CD4-positive, alpha-beta memory T cell (primary cell): ENCODE measurements at places on chromosomes 5 and 9. TPM values are rescaled to one million over a fixed set of nuclear protein-coding genes. Genes with fewer than 3 reads are reported as not detected.

Gene PTGES
- not detected for total RNA-seq

Gene CTSV
- total RNA-seq, result not detected

Gene GARIN3
- not detected for total RNA-seq

DNA sequence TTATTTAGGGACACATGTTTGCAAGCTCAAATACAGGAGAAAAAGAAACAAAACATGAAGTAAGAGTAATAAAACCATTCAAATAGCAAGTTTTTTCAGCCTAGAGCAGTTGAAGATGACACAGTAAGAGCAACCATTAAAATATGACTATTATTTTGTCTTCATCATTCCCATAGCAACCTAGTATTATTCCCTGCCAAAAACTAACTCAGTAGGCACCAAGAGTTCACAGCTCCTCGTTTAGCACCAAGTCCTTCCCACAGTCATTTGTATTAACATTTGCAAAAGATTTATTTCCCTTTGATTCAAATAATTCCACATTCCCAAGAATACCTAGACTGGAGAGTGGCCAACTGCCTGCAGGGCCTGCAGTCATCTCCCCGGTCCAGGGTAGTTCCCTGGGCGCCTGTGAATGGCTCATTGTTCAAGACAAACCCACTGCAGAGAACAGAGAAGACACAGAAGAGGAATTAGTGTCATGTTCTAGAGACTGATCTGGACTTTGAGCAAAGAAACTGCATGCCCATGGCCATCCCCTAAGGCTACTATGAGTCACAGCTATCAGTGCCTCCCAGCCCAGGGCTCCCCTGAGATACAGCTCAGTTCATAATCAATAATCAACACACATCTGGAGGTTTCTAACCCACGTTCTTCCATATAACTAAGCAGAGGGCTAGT is 139.1 kb upstream of the MAP3K1 start:
- H3K27me3 ChIP-seq, result no peaks in the 10 kb centered on the region
- H3K4me3 ChIP-seq, result no peak overlapping the region
- no peak overlapping the region for H3K27ac ChIP-seq

DNA sequence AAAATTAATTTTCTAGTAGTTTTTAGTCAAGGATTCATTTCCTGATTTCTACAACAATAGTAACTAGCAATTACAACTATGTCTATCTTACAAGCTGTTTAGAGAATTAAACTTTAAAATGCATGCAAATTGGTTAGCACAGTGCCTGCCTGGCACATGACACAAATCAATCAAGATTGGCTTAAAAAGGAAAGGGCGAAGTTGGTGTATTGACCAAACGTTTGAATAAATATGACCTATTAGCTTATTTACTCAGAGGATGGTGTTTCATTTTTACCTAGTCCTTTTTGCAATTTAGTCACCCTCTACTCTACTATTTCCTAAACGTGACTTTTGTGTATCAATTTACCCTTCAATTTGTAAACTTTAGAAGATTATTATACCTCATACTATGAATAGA is 83.5 kb downstream of the GDA start:
- H3K4me1 ChIP-seq, result no peaks in the 10 kb centered on the region
- H3K27me3 ChIP-seq, result no peaks in the 10 kb centered on the region
- no peak for DNase-seq

DNA sequence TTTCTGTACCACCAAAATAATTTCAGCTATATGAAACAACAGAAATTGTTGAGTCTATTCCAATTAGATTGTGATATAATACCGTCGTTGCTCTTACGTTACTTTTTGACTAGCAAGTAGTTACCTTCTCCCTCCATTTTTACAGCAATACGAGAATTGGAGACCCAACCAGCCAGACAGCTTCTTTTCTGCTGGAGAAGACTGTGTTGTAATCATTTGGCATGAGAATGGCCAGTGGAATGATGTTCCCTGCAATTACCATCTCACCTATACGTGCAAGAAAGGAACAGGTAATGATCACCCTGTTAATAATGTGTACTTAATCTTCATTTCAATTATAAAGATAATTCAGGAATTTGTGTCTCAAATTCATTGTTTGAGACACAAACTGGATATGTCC is 100.7 kb downstream of the VCAN start:
- DNase-seq, result no peak
- no peak overlapping the region for H3K4me3 ChIP-seq
- H3K27me3 ChIP-seq, result no peaks in the 10 kb centered on the region
- no peaks in the 10 kb centered on the region for H3K36me3 ChIP-seq

- no peak for DNase-seq
- H3K4me3 ChIP-seq, result no peak overlapping the region
- H3K4me1 ChIP-seq, result peaks cover 10% of the 10 kb centered on the region
Measured at GRCh38 chr9:463455-464171, 248.9 kb downstream of the DOCK8 start.
